ENCODE measurements at places on chromosomes 1 and 21.

- no peak for DNase-seq
Observed at GRCh38 chr1:64745181-64745985, 508 bp downstream of the RAVER2 start.

- no peak for DNase-seq
Observed at GRCh38 chr1:186568221-186568620, 107.3 kb upstream of the PDC start.

- DNase-seq = no peak
Observed at GRCh38 chr1:214719207-214719606, 116.2 kb downstream of the CENPF start.

- DNase-seq = no peak
Observed at GRCh38 chr1:205371871-205372660, 15.3 kb upstream of the KLHDC8A start.

DNA sequence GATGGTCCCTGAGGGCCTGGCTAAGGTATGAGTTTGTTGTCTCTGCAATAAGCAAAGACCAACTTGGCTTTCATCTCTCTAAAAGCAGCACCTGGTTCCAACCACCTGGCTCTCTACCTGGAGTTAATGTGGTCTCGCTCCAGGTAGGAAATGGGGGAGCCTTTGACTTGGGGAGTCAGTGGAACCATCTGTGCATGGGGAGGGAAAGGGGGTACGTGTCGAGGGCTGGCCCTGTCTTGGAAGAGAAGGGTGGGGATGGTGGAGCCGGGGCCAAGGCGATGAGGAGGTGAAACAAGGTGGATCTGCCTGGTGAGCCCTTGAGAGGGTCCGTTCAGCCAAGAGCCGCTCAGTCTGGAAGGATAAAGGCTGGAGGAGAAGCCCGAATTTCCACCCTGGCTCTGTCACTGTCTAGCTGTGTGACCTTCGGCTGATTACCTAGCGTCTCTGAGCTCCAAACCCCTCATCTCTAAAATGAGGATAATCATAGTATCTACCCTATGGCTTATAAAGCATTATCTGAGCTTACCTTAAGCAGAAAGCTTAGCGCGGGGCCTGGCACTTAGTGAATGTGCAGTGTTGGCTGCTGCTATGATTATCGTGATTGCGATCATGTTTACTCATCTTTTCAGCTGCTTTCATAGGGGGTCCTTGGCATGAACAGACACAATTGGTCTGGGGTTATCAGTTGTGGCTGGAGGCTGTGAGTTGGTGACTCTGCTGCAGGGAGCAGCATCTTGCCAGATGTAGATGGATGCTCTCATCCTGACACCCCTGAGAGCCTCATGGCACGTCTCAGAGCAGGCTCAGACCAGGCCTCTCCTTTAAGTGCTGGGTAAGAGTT lies 78.7 kb downstream of the ACTL8 start:
- DNase-seq = no peak

GRCh38 chr1:168696125-168696760 lies 32.8 kb downstream of the DPT start:
- DNase-seq = no peak

DNA sequence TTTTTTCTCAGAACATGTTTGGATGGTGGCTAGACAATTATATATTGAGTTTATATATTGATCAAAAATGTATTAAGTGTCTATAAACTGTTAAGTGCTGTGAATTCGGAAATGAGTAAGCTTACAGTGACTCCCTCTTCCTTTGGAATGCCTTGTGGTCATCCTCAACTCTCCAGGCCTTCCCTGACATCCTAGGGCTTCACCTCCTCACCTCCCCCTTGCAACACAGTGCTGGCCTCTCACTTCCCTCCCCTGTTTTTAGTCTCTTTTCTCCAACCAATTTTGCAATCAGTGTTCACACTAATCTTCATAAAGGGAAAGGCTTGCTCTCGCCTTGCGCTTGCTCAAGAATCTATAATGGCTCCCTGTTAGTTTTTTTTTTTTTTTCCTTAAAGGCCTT lies 95.1 kb upstream of the C1orf21 start:
- no peak for DNase-seq

DNA sequence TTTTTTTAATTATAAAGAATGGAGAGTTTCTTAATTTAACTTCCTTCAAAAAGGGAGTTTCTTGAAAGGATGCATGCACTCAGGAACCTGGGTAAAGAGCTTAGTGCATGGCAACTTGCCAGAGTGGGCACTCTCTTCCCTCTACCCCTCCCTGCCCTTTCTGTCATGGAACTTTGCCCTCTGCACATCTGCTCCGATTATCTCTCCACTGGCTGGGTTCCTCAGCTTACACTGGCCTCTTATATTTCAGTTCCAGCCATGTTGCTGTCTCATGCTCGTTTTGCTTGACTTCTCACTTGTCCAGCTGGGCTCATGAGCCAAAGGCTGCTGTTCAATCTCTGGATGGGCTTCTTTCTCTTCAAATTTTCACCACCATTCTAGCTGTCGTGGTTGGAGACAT lies 87.0 kb downstream of the NCAM2 start:
- DNase-seq = no peak

DNA sequence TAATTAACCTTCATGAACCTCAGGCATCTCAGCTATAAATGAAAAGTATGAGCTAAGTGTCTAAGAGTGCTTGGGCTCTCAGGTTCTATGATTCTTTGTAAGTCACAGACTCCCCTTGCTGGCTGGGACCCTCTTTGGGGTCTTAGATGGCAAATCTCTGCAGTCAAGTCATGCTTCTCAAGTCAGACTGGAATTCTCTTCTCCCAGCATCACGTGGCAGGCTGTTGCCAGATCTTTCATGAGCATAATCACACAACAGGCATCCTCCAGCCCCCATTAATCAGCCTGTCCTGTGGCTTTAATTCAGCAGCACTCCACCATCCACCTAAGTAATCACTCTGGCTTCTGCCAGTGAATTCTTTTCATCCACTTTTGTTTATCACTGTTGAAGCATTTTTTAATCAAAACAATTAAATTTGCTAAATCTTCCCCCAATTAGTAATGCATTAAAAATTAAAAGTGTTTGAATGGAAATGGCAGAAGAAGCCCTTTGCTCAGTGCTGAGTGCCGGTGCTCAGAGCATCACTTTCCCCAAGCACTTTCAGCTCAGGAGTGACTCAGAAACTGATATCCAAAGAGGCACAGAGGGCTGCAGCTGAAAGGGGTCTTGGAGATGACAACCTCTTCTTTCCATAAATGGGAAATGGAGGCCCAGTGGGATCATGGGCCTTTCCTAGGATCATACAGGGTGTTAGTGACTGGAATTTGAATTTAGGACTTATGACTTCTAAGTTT lies 50.2 kb downstream of the C8A start:
- DNase-seq = no peak

DNA sequence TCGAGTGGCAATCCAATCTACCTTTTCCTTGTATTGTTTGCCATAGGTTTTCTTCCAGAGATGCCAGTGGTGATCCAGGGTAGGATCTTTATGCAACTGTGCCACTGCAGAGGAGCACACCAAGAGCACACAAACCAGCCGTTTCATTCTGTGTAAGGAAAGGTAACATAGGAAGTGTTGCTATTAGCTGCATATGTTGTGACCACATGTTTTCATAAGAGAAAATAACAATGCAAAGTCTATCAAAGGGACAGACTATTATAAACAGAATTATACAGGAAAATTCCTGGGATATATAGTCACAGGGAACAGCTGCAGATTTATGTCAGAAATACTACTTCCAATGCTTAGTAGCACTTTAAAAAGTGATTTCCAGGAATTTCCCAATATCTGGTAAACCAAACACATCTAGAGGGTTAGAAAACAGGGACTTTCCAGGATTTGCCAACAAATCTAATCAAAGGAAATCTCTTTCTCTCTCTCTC lies 919 bp downstream of the CTSS start:
- no peak for DNase-seq

- DNase-seq = no peak
Observed at GRCh38 chr1:51303315-51303714, 27.0 kb downstream of the TTC39A start.

- DNase-seq = no peak
Observed at GRCh38 chr1:45585496-45586075, 1.7 kb downstream of the NASP start.

GRCh38 chr1:106439475-106439874 lies 617.0 kb upstream of the PRMT6 start:
- DNase-seq = no peak

DNA sequence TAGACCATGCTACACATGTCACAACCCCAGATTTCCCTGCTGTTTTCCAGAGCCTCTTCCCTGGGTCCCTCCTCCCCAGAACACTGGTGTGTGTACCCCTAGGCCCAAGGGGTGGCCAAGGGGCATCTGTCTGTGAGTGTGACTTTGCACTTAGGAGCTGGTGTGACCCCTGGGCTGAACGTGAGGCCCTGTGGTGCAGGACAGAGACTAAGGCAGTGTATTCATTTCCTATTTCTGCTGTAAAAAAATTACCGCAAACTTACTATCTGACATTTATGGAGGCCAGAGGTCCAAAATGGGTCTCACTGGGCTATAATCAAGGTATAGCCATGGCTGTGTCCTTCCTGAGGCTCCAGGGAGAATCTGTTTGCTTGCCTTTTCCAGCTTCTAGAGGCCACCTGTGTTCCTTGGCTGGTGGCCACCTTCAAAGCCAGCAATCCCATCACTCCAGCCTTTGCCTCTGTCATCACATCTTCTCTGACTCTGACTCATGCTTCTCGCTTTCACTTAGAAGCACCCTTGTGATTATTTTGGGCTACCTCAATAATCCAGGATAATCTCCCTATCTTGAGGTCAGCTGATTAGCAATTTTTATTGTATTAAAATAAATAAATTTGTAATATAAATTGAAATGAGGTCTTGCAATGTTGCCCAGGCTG lies 24.0 kb upstream of the ELOA start:
- no peak for DNase-seq

DNA sequence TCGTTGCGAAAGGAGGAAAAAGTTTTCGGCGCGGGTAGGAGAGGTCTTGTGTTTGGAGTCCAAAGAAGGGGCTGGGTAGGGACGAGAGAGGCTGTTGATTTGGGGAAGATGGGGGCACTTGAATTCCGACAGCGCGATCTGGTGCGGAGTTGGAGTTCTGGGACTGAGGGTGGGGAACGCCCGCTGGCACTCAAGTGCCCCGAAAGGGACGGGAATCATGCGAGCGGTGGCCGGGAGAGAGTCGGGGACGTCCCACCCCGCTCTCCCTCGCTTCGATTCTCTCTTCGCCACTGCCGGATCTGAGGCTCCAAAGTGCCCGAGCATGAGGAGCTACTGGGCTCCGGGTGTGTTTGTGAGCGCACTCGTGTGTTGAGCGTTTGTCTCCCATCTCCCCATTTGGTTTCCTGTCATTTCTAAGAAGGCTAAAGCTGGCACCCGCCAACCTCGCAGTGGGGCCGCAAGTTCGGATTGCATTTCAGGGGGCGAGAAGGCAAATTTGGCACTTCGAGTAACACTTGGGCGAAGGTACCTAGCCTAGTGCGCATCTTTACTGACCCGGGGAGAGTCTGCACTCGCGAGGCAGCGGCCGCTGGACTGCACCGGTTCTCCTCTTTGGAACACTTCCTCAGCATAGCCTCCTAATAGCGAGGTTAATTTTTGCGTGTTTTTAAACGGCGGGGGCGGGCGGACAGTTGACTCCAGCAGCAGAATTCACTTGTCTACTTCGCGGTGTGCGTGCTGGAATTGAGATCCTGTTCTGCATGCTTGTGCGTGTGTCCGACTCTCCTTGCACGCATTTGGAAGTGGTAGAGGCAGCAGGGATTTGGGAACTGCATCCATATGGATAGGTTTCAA lies 1.2 kb downstream of the CHRM3 start:
- DNase-seq = no peak

DNA sequence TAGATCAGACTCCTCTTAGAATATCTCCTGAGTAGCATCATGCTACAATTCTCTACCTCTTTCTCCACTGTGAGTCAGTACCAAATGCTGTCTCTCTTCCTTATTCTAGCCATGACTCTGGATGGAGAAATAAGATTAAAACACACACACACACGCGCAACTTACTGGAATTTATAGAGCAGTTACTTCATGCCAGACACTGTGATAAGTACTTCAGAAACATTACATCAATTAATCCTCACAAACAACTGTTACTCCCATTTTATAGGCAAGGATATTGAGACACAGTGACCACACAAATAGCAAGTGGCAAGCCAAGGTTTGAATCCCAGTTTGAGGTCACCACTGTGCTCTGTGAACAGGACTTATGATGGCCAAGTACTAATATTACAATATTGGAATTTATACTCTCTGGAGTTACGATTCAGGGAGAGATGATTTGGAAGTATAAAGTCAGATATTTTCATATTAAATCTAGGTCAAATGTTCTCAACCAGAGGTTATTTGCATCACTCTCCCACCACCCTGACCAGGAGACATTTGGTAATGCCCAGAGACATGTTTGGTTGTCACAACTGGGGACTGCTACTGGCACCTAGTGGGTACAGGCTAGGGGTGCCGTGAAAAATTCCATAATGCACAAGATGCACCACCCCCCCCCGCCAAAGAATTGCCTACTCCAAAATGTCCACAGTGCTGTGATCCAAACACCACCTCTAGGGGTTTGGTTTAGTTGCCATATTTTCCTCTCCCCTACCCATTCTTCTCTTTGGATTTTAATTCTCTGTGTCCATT lies 221.6 kb downstream of the LTN1 start:
- no peak for DNase-seq

DNA sequence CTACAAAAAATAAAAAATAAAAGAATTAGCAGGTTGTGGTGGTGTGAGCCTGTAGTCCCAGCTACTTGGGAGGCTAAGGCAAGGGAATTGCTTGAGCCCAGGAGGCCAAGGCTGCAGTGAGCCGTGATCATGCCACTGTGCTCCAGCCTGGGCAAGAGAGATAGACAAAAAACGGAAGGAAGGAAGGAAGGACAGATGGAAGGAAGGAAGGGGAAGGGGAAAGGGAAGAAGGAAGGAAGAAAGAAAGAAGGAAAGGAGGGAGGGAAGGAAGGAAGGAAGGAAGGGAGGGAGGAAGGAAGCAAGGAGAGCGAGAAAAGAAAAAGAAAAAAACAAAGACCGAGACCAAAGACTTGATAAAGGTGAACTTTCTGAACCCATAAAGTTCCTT lies 25.3 kb upstream of the RAP1A start:
- no peak for DNase-seq

GRCh38 chr1:204885288-204885711 lies 14.6 kb downstream of the NFASC start:
- no peak for DNase-seq

DNA sequence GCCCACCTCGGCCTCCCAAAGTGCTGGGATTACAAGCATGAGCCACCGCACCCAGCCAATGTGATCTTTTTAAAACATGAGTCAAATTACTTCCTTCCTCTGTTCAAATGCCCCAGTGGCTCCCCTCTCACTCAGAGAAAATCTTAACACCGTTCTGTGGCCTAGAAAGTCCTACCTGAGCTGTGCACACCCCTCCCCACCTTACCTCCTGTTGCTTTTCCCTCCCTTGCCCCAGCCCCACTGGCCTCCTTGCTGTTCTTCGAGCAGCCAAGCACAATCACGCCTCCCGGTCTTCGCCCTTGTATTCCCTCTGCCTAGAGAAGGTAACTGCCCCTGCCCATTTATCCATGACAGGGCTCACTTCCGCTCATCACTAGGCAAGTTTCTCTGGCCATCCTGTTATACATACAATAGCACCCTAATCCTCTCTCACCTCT lies 62.6 kb upstream of the RPL11 start:
- DNase-seq = no peak

Data from activated naive CD4-positive, alpha-beta T cell (primary cell).